ENCODE measurements at places on chromosomes 3 and 15.
A peak's percentile ranks its signal among the peaks of the same experiment; 100 is the strongest.

DNA sequence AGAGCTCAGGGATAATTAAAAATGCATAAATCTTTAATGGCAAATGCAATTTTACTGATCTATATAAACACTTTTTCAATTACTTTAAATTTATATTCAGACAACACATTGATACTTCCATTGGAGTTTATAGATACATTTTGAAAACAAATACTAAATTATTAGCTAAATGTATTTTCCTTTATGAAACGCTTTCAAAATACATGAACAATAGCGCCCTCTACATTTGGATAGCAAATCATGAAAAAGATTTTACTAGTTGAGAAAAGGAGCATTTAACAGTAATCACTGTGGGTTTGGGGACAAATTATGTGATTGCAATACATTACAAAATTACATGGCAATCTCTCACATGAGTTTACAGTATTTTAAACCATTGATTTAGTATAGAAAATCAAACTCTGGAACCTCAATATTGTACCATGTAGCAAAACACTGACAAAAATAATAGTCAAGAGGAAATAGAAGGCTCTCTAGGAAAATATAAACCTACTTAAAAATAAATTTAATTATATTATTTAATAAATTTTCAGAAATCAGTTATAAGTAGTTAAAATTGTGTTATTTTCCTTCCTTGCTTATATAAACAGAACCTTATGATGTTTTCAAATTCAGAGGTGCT is 207.9 kb downstream of the ZIC1 start:
- H3K27ac ChIP-seq = no peak overlapping the region
- H3K4me3 ChIP-seq = no peak overlapping the region
- no peaks in the 10 kb centered on the region for H3K27me3 ChIP-seq

- no peaks in the 10 kb centered on the region for H3K27me3 ChIP-seq
- H3K4me1 ChIP-seq = no peaks in the 10 kb centered on the region
- no peaks in the 10 kb centered on the region for H3K36me3 ChIP-seq
- H3K27ac ChIP-seq = no peak overlapping the region
- DNase-seq = peak; percentile 26
- H3K4me3 ChIP-seq = no peak overlapping the region
Observed at GRCh38 chr15:27843146-27843545, 256.0 kb downstream of the OCA2 start.

DNA sequence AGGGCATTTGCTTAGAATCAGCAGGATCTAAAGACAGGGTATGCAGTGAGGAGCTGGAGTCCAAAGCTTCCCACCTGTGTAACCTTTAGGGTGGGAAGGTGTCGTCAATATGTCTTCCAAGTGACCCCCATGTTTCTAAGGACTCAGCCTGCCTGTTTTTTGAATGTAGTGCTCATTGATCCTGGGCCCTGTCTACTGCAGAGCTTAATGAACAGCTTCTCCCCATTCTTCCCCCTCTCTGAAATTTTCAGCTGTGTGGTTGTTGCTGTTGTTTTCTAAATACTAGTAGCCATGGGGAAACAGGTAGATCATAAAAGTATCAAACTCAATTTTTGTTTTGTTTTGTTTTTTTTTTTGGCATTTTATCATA is 39.7 kb downstream of the MBNL1 start:
- H3K4me3 ChIP-seq = no peak overlapping the region
- H3K27me3 ChIP-seq = no peaks in the 10 kb centered on the region
- H3K4me1 ChIP-seq = no peaks in the 10 kb centered on the region
- no peaks in the 10 kb centered on the region for H3K36me3 ChIP-seq
- no peak for DNase-seq
- peak overlapping the region; percentile 72 for H3K27ac ChIP-seq

GRCh38 chr3:61060411-61060861 is 190.8 kb downstream of the FHIT start:
- H3K4me1 ChIP-seq = no peaks in the 10 kb centered on the region
- no peak overlapping the region for H3K4me3 ChIP-seq
- no peak overlapping the region for H3K27ac ChIP-seq
- no peaks in the 10 kb centered on the region for H3K27me3 ChIP-seq
- no peak for DNase-seq
- H3K36me3 ChIP-seq = no peaks in the 10 kb centered on the region

DNA sequence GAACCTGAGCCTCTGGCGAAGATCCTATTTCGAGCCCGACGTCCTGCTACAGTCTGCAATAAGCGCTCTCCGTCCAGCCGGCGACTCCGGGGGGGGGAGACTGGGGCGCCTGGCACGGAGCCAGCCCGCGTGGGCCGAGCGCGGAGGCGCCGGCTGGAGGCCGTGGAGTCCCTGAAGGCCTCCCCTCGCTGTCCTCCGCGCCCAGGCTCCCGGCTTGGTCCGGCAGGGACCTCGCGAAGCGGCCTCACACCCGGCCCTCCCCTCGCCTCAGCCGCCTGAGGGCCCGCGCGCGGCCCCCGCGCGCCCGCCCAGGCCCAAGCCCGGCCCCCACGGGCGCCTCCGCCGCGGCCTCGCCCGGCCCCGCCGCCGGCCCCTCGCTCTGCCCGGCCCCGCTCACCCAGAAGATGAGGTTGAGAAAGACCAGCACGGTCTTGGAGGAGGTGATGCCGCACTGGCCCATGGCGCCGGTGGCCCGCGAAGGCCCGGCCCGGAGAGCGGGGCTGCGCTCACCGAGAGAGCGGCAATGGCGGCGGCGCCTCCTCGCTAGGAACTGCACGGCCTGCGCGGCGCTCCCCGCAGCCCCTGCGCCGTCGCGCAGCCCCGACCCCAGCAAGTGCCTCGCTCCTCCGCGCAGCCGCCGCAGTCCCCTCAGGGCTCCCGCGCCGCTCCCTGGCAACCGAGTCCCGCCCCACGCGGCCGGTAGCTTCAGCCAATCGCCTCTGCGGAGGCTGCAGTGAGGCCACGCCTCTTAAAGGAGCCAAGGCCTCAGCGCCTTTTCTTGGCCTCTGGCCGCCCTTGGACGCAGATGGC is at the start of gene TSPAN3:
TSPAN3 (minus strand) TSS at position 615 of the 810 bp plus-strand sequence; CDS start at position 460, 155 bp downstream.
- H3K27me3 ChIP-seq = no peaks in the 10 kb centered on the region
- peak within 1 kb of the TSS; percentile 89 for H3K27ac ChIP-seq
- peak within 1 kb of the TSS; percentile 85 for H3K4me3 ChIP-seq

DNA sequence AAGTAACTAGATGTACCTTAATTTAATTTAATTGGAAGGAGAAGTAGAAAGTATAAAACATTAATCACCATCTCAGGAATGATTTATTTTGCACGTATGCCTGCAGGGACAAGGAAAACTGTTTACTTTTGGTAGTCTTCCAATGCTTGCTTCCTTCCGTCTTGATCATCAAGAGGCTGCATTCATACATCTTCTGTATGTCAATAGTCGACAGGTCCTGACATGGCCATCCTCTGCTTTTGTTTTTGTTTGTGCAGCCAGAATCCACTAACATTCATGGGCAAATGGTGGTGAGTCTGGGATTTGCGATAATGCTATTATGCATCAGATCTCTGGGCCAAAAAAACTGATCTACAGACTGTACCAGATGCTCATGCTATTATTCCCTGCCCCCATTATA is 56.6 kb upstream of the ZPLD1 start:
- no peak overlapping the region for H3K27ac ChIP-seq
- no peak overlapping the region for H3K4me3 ChIP-seq
- no peak for DNase-seq
- H3K4me1 ChIP-seq = no peaks in the 10 kb centered on the region

GRCh38 chr3:27696906-27697305 is 25.2 kb downstream of the EOMES start:
- H3K27me3 ChIP-seq = no peaks in the 10 kb centered on the region
- H3K27ac ChIP-seq = no peak overlapping the region
- H3K36me3 ChIP-seq = no peaks in the 10 kb centered on the region
- H3K4me1 ChIP-seq = no peaks in the 10 kb centered on the region
- DNase-seq = no peak

GRCh38 chr3:38205472-38205805 is 40.1 kb downstream of the OXSR1 start:
- DNase-seq = no peak
- no peak overlapping the region for H3K27ac ChIP-seq
- H3K36me3 ChIP-seq = no peaks in the 10 kb centered on the region
- peaks cover 21% of the 10 kb centered on the region for H3K4me1 ChIP-seq
- H3K27me3 ChIP-seq = no peaks in the 10 kb centered on the region

DNA sequence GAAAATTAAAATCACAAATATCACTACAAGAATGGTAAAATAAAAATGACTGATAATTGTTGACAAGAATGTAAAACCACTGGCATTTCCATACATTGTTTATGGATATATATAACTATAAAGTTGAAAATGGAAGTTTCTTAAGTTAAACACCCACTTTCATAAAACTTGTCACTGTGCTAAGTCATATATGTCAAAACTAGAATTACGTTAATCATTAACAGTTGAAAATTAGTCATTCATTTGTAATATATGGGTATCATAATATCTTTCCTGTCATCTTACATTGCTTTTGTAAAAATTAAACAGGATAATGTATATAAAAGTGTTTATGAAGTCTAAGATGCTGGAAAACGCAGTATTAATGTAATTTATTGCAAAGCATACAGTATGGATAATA is 1398.6 kb upstream of the ALCAM start:
- no peak for DNase-seq
- H3K27me3 ChIP-seq = no peaks in the 10 kb centered on the region
- H3K36me3 ChIP-seq = no peaks in the 10 kb centered on the region
- no peaks in the 10 kb centered on the region for H3K4me1 ChIP-seq
- no peak overlapping the region for H3K4me3 ChIP-seq

- H3K36me3 ChIP-seq = peaks cover 24% of the 10 kb centered on the region
- no peaks in the 10 kb centered on the region for H3K4me1 ChIP-seq
- H3K27ac ChIP-seq = peak within 1 kb of the TSS; percentile 91
- H3K4me3 ChIP-seq = peak within 1 kb of the TSS; percentile 78
- no peaks in the 10 kb centered on the region for H3K27me3 ChIP-seq
Observed at GRCh38 chr15:88913017-88913849, at the start of gene MFGE8. TSS of gene MFGE8 (minus strand) at chr15:88913379. CDS start at chr15:88913319, 60 bp downstream.

- H3K27ac ChIP-seq = peak overlapping the region; percentile 2
- peak; percentile 71 for DNase-seq
- peak overlapping the region; percentile 9 for H3K4me3 ChIP-seq
- H3K27me3 ChIP-seq = no peaks in the 10 kb centered on the region
Observed at GRCh38 chr3:179526989-179527391, 35.7 kb upstream of the ACTL6A start.

GRCh38 chr15:67091071-67091979 is 25.9 kb downstream of the SMAD3 start:
- H3K4me1 ChIP-seq = no peaks in the 10 kb centered on the region
- H3K36me3 ChIP-seq = no peaks in the 10 kb centered on the region
- H3K4me3 ChIP-seq = no peak overlapping the region
- peak overlapping the region; percentile 49 for H3K27ac ChIP-seq
- DNase-seq = peak; percentile 87

DNA sequence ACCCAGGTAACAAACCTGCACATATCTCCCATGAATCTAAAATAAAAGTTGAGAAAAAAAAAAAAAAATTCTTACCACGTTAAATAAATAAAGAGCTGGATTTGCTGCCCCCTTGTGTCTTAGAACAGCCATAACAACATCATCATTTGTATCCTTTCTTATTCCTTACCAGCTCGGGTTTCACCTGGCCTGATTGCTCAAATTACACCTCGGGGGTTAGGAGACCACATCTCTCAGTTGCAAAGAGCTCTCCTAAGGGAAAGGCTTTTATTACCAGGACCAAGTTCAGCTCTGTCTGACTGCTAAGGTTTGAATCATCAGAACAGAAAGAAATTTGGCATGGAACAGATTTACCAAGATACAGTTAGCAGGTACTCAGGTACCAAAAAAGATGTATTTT is 25.8 kb upstream of the RPL39L start:
- H3K27ac ChIP-seq = no peak overlapping the region

DNA sequence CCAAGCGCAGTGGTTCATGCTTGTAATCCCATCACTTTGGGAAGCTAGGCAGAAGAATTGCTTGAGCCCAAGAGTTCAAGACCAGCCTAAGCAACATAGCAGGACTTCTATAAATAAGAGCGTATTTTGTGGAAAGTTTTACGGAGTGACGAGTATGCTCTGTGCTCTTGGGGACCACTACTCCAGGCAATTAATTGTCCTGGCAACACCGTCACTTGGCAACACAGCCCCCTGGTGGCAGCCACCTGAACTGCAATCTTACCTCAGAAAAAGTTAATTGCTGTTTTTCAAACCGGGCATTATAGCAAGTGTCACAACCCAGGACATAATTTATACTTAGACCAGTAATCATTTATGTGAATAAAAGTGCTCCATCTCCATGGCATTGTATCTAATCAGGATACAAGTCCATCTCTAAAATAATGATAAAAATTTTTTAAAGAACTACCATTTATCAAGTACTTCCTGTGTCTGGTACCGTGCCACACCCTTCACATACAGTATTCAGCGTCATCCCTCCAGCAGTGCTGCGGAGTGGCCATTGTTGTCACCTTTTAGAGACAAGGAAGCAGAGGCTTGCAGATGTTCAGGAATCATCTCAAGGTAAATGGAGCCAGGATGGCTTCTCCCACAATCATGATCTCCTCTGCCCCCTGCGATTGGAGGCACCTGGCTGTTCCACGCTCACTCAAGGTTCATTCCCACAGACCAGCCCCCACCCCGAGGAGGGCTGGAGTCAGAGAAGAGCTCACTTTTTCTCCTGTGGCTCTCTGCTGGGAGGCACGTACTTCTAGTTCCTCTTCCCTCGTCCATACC is 34.5 kb downstream of the PLA2G4D start:
- H3K27me3 ChIP-seq = no peaks in the 10 kb centered on the region
- no peak overlapping the region for H3K4me3 ChIP-seq
- H3K27ac ChIP-seq = no peak overlapping the region
- no peaks in the 10 kb centered on the region for H3K36me3 ChIP-seq

- H3K36me3 ChIP-seq = no peaks in the 10 kb centered on the region
- DNase-seq = no peak
- no peak overlapping the region for H3K4me3 ChIP-seq
- no peak overlapping the region for H3K27ac ChIP-seq
- no peaks in the 10 kb centered on the region for H3K4me1 ChIP-seq
Observed at GRCh38 chr15:31455499-31455898, 128.9 kb downstream of the KLF13 start.

- DNase-seq = no peak
- H3K36me3 ChIP-seq = no peaks in the 10 kb centered on the region
- H3K4me1 ChIP-seq = no peaks in the 10 kb centered on the region
Observed at GRCh38 chr15:87572381-87572910, 684.1 kb downstream of the NTRK3 start.

- no peak overlapping the region for H3K4me3 ChIP-seq
- H3K27ac ChIP-seq = no peak overlapping the region
- H3K27me3 ChIP-seq = no peaks in the 10 kb centered on the region
Observed at GRCh38 chr3:197305854-197306253, 7.4 kb upstream of the DLG1 start.

DNA sequence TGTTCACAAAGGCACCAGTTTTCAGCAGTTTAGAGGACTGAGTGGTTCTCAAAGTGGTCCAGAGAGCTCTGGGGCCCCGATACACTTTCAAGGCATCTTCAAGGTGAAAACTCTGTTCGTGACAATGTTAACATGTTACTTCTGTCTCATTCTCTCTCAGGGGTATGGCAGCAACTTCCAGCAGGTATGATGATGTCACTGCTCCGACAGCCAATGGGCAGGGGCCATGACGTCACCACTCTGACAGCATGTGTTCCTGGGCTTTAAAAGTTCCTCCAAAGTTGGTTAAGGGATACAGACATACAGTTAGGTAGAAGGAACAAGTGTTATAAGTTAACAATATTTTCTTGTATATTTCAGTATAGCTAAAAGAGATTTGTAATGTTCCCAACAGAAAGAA is 87.9 kb downstream of the KLF15 start:
- no peaks in the 10 kb centered on the region for H3K27me3 ChIP-seq
- no peaks in the 10 kb centered on the region for H3K36me3 ChIP-seq
- DNase-seq = no peak
- H3K27ac ChIP-seq = peak overlapping the region; percentile 88
- no peak overlapping the region for H3K4me3 ChIP-seq

Measured in right atrium auricular region (tissue), 2 donors.